ENCODE measurements at places on chromosomes 1 and 21.

DNA sequence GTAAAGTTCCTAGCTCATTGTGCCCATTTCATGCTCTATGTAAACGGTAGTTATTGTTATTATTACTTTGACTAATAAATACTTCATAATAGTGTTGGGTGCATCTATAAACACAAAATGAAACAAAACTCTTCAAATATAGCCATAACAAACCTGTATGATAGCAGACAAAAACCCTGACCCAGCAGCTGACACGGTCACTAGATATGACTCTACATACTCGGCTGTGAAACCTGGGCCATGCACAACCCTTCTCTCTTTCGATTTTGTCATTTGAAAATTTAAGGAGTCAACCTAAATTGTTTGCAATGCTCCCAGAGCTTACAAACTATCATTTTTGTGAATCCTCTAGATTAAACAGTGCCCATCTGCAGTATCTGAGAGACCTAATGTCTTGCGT, 8.0 kb upstream of the RGS13 start:
- DNase-seq: no peak

- no peak for DNase-seq
These were observed 139.7 kb downstream of the RERE start for GRCh38 chr1:8677782-8678181.

DNA sequence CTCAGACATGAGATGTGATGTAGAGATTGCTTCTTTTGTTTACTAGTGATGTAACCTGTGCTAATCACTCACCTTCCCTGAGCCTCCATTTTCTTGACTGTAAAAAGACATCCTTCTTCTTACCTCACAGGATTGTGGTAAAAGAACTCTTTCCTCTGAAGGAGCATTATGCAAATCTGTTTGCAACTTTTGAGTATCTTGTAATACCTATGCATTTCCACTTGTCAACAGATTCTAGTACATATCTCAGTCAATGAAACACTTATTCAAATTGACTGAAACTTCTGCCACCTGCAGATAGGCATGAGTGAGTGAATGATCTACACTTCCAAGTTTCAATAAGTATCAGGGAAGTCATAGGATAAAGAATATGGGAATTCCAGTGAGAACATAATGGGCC, 174.7 kb downstream of the HHIPL2 start:
- DNase-seq: no peak

DNA sequence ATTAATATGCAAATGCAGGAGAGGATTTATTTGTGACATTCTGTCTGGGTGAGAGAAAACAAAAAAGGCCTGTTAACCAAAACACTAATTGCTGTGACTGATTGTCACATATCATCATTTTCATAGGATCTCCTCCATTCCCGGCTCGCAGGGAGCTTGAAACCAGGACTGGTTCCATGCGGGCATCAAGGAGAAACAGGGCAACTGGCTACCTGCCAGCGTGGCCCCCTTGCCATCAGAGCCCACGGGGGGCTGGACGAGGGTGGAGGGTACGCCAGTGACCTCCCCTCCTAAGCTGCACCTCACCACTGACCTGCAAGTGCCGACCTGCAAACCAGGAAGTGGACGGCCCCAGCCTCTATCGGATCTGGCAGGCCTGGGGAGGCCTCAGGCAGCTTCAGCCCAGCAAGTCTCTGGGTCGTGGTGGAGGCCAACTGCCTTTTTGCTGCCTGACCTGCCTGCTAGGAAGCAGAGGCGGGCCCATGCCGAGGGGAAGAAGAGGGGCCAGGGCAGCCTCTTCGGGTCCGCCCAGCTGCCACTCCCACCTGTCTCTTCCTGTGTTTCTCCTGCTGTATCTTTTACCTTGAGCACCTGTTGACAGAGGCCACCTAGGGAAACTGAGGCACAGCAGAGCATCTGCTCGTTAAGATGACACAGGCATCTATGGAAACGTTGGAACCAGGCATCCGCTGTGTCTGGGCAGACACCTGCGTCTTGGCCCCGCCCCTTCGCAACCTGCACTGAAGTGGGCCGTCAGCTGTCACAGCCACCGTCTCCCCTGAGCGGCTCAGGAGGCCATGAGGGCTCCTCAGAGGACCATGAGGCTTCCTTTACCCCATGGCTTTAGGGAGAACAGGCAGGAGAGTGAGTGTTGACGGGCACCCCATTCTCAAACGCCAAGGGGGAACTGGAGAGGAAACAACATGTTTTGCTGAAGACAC, 74.8 kb downstream of the CASZ1 start:
- no peak for DNase-seq

DNA sequence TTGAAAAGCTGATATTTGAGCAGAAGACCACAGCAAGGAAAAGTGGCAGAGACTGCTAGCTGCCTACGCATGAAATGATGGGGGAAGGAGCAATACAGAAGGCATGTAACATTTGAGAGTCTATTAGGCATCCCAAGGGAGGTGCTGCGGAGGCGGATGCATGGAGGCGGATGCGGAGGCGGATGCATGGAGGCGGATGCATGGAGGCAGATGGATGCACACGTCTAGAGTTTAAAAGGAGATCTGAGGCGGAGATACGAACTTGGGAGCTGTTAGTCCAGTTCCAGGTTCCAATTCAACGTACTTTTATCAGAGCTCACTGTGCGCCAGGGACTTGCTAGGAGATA, 744 bp upstream of the DDX20 start:
- DNase-seq: no peak

DNA sequence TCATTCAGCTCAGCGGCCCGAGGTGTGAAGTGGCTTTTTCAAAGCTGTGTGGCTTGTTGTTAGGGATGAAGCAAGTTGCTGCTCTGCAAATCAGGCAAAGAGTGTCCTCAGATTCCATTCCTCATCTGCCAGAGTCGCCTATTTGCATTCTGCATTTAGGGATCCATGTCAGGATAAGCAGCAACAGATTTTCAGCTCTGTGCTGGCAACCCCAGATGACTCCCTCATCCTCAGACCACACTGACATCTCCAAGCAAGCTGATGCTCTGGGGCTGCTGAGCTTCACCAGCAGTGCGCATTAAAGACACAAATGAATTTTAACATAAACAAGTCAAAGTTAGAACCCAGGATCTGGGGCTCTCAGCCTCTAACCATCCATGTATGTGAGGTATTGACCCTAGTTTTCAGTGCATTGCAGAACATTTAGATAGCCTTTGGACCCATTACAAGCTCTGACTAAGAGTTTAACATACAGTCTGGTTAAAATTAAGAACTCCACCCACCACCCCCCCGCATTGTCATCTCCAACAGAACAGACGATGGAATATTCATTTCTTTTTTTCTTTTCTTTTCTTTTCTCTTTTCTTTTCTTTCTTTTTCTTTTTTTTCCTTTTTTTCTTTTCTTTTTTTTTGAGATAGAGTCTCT, 10.9 kb downstream of the CFAP107 start:
- no peak for DNase-seq

DNA sequence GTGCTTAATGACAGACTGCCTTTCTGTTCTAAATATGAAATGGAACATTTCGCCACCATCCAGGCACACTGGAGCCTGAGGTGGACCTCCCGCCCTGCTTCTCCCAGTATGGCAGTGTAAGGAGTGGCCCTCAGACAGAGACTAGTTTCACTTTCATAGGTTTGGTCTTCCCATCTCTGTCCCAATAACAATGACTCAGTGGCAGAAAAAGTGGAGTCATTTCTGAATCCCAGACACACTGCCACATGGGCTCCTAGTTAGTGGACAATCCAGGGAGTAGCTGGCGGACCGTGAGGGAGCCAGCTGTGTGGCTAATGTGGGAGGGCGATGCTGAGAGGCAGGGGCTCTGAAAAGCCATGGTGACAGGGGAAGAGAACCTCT, 95.6 kb upstream of the TSPAN2 start:
- no peak for DNase-seq

DNA sequence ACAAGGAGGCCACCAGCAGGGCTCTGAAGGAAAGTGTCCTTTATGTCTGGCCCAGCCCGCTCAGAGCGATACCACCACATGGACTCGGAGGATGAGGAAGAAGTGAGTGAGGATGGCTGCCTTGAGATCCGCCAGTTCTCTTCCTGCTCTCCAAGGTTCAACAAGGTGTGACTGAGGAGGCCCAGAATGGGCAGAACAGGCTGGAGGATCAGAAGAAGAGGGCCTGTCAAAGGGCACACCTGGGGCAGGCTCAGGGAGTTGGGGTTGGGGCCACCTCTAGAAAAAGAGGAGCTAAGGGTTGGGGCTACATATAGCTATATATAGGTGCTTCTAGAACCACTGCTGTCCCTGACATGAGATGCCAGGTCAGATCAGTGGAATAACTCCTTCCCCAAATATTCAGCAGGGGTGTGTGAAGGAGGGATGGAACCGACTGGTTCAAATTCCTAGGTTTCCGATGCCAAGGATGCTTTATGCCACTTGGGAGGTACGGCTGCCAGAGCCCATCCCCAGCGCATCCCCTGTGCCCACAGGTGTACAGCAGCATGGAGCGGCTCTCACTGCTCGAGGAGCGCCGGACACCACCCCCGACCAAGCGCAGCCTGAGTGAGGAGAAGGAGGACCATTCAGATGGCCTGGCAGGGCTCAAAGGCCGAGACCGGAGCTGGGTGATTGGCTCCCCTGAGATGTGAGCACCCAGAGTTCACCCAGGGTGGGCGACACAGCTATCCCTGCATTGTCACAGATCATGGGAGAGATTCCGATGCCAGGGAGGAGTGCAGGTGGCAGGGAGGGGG, 102.2 kb downstream of the PIK3R3 start:
- no peak for DNase-seq

GRCh38 chr1:164760569-164760968, 201.6 kb downstream of the PBX1 start:
- DNase-seq: no peak

DNA sequence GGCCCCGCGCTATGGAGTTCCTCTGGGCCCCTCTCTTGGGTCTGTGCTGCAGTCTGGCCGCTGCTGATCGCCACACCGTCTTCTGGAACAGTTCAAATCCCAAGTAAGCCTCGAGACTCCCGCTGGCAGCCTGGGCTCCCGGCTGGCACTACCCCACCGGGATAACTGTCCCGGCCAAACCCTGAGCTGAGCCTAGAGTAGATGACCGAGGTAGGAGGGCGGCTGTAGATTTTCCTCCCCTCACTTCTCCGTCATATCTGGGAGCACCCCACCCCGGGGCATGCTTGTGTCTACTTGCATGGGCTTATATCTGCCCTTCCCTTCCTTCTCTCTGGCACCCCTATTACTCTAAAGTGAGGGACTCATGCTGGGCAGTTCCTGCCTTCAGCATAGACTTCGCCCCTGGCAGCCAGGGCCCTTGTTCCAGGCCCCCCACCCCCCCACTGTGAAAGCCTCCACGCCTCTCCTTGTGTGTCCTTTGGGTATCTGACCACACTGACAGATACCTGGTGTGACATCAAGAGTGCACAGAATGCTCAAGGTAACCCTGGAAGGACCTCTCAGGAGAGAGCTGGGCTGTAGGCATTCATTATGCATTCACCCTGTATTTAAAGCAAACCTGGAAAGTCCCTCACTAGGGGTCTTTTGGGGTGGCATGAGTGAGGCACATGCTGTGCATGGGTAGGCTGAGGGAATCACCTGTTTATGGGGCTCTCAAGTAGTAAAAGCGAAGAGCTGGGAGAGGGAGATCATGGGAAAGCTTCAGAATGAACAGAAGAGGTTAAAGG, 485 bp downstream of the EFNA1 start:
- DNase-seq: no peak

DNA sequence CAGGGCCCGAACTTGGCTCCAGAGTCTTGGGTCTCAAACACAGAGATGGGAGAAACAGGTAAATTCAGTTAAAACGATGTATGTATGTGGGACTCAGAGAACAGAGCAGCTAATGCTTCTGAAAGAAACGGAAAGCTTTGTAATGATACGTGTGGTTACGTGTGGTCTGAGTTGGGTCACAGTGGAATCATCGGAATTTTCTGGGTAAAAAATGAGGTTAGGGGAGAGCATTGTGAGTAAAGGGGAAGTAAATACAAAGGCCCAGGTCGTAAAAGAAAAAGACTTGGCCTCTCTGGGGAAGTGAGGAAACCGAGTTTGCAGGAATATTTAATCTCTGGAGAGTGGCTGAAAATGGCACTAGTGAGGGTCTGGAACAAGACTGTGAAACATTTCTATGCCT, 8.3 kb downstream of the NHLH2 start:
- no peak for DNase-seq

- DNase-seq: no peak
These were observed 231.3 kb downstream of the TOMM20 start for GRCh38 chr1:234897390-234897749.

DNA sequence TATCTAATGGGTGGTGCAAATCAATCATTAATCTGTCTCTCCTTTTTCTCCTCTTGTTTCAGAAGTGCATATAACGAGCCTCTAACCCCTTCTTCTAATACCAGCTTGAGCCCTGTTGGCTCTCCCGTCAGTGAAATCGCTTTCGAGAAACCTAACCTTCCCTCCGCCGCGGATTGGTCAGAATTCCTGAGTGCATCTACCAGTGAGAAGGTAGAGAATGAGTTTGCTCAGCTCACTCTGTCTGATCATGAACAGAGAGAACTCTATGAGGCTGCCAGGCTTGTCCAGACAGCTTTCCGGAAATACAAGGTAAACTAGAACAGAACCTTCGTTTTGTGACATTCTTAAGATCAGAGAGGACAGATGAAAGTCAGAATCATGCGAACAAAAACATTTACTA, 25.3 kb upstream of the VAMP3 start:
- no peak for DNase-seq

DNA sequence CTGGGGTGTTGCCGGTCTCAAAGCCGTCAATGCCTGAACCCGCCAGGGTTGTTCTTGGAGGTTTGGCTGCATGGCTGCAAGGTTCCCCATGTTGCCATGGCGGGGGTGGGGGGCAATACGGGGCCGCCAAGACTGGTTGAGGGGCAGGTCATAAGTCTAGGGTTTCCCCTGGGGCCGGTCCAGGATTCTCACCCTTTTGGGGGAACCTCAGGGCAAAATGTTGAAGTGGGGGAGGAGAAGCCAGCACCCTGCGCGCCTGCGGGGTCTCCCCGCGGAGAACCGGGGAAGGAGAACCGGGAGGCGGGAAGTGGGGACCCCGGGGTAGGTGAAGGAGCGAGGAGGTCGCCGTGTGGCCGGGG, 401 bp upstream of the ARHGEF10L start:
- no peak for DNase-seq

- no peak for DNase-seq
These were observed 100.6 kb upstream of the ACTL8 start for GRCh38 chr1:17654519-17654918.

GRCh38 chr1:76408303-76408702, 333.8 kb downstream of the ST6GALNAC3 start:
- no peak for DNase-seq

GRCh38 chr1:232635778-232636356, 5.9 kb upstream of the SIPA1L2 start:
- DNase-seq: no peak
